EL (cell line): ENCODE measurements at places on chromosomes 3 and 15.
A peak's percentile ranks its signal among the peaks of the same experiment; 100 is the strongest.

- no peak for DNase-seq
These were observed 78.4 kb downstream of the SPSB4 start for GRCh38 chr3:141129541-141130011.

- no peak for DNase-seq
These were observed 2.7 kb downstream of the FBN1 start for GRCh38 chr15:48642795-48643194.

- no peak for DNase-seq
These were observed 2.7 kb upstream of the AMOTL2 start for GRCh38 chr3:134376786-134377426.

DNA sequence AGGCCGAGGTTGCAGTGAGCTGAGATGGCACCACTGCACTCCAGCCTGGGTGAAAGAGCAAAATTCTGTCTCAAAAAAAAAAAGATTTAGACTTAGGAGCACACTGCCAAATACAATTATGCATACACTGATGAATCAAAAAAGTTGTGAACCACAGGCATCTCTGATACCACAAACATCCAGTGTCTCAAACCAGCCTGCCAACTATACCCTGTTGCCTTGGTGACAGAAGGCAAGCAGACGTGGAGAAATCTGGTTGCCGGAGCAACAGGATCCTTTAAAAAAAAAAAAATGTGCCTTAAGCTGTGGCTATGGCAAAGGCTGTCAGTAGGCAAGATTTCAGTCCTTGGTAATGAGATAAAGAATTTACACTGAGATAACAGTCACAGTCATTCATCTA, 202.3 kb downstream of the NEK10 start:
- peak; percentile 95 for DNase-seq

- DNase-seq = no peak
These were observed 15.4 kb downstream of the ALPK3 start for GRCh38 chr15:84832448-84833040.

DNA sequence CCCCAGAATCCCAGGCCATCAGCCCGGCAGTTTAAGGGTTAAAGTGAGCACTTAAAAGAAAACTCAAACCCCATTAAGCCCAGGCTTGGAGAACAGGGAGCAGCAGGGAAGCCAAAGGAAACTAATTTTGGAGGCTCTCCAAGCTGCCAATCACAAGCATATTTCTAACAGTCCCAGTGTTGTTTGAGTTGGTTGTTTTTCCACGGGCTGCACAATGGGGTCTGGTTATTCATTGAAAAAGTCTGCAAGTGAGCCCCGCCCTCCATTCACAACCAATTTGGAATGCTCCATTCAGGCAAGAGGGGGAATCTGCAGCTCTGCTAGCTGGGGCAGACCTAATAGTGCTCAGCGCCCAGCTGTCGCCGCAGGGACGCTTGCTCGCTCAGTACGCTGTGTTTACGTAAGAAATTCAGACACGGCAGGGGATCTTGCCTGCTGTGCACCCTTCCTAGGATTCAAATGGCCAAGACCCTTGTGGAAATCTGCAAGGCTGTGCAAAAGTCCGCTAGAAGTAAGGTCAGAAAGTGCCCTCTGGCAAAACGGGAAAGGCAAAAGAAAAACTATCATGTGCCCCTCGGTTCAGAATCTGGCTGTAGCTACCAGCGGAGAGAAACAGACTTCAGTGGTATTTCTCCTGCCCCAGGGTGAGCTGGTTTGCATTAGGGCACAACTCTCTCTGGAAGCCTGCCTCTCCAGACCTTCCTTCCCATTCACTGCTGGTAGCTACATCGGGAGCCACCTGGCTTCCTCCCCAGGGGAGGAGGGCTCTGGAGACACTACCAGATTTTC, 11.0 kb downstream of the ETV5 start:
- DNase-seq = peak; percentile 72

DNA sequence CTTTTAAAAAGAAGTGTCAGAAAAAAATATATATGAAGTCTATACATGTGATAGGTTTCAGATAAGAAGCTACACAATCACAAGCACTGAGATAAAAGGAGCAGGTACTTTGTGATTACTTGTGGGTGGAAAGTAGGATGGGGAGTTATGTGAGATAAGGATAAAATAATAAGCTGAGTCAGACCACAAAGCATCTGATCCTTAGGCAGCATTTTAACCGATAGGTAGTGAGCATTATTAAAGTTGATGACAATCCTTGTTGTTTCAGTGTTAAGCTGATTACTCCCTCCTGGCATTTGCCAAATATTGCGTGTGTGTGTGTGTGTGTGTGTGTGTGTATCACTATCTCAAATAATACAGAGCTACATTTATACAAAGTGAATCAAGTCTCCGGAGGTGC, 483.1 kb downstream of the NAALADL2 start:
- DNase-seq = peak; percentile 3

- DNase-seq = peak; percentile 19
These were observed 72.9 kb downstream of the CD200 start for GRCh38 chr3:112405845-112406244.

DNA sequence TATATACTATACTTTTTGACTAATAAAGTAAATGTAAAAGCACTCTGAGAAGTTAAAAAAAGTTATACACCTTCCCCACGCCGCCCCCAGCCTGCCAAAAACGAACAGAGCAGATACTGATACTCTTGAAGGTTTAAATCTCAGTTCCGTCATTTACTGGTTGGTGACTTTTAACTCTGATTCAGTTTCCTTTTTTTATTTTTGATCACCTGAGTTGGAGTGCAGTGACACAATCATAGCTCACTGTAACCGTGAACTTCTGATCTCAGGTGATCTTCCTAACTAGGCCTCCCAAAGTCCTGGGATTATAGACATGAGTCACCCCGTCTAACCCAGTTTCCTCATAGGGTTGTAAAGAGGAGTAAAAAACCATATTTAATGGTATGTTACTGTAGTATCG, 3.3 kb upstream of the TIPIN start:
- DNase-seq = no peak

GRCh38 chr3:37963016-37963415, 27.6 kb upstream of the VILL start:
- DNase-seq = peak; percentile 20

GRCh38 chr3:58657571-58658141, 8.9 kb downstream of the FAM3D start:
- no peak for DNase-seq

DNA sequence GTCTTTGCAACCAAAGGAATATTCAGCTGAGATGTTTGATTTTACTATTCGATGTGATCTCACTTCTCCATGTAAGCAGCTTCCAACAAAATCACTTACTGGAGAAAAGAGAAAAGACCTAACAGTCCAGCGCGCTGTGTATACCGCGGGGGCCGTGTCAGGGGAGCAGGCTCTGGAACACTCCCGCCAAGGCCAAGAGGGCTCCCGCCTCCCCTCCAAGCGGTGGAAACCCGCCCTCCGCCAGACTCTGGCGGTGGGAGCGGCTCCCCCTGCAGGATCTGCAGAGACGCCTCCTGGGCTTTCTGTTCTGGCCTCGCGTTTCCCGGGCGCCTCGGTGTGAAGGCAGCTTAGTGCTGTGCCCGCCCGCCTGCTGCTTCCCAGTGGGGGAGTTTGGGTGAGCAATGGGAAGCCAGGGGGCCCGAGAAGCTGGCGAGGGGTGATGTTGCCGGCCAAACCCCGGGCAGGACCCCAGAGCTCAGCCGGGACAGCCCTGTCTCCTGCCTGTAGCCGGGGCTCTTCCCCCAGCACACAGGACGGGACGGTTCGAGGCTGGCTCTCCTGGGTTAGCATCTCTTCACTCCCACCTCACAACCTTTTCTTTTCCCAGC, 36.3 kb downstream of the CHST14 start:
- DNase-seq = peak; percentile 79

GRCh38 chr15:40743921-40744814, 10.9 kb downstream of the RMDN3 start:
- DNase-seq = peak; percentile 84

DNA sequence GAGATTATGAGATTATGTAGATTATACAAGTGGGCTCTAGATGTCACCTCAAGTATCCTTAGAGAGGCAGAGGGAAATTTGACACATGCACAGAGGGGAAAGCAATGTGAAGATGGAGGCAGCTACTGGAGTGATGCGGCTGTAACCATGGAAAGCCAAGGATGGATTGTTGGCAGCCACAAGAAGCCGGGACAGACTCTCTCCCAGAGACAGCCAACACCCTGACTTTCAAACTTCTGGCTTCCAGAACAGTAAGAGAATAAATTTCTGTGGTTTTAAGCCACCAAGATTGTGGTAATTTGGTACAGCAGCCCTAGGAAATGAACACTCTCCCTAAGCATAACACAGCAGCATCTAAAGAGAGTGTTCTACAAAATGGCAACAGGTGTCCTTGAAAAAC, 34.4 kb upstream of the PRICKLE2 start:
- DNase-seq = no peak

DNA sequence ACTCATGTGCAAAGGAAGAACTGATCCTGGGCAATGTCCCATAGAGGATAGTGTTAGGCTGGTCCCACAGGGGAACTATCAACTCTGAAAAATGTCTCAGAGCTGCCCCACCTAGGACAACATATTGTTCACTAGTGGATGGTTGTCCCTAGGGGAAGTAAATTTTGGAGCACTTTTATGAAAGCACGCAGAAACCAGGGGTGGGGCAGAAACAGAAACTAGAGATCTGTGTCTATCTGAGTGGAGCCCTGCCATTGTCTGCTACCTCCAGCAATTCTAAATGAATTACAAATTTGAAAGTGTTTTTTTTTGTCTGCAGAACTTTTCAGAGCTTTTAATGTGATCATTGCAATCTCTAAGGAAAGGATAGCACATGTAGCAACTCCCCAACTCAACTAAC, 357.1 kb upstream of the PROK2 start:
- DNase-seq = no peak

- no peak for DNase-seq
These were observed 546.4 kb upstream of the ZNF385D start for GRCh38 chr3:22297436-22297835.

DNA sequence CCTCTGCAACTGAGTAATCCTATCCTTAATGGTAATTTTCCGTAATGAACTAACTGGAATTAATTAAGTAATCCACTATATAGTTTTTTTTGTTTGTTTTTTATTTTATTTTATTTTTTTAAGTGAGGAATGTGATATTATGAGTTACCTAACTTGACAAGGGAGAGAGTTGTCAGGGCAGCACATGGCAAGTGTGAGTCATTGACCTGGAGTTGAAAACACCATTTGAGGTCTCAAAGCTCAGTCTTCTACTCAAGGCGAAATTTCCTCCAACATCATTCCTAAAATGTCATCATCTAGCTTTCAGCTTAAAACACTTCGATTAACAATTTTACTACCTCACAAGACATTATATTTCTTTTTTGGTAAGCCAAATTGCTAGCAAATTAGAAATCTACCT, 87.8 kb downstream of the NECTIN3 start:
- DNase-seq = peak; percentile 20

- peak; percentile 81 for DNase-seq
These were observed 12.3 kb upstream of the PGPEP1L start for GRCh38 chr15:99019558-99020540.

DNA sequence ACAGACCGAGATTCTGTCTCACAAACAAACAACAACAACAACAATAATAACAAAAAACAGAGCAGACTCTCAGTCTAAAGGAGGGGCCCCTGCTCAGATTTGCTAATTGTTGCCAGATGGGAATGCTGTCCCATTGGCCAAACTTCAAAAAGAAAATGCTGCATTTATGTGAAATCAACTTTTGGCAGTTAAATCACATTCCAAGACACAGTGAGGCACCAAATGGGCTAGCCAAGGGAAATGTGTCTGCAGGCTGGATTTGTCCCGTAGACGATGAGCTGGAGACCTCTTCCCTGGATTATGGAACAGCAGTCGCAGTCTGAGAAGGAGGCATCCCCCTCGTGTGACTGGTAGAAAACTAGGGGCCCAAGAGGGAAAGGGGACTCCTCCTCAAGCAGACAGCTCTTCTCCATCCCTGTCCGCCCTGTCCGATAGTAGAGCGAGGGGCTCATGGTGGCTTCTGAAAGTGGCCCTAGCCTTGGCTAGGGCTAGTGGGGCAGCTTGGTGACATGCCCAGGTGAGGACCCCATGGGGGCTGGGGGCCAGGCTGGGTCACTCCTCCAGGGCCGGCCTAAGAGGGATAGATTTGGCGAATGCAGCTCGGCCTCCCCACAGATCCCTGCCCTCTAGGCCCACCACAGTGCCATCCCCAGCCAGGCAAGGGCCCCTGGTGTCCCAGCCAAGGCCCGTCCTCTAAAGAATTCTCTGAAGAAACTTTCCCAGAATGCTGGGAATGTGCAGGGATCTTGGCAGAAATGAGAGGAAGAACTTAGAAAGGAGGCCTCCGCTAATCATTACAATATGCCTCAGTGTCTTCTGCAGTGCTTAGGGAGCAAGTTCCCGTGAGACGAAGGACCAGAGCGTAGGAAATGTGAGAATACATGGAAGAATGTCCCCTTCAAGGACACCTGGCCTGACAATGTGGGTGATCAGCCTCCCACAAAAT, 2.0 kb downstream of the SLC22A14 start:
- peak; percentile 50 for DNase-seq

GRCh38 chr3:112482675-112483074, 16.6 kb downstream of the BTLA start:
- DNase-seq = no peak

DNA sequence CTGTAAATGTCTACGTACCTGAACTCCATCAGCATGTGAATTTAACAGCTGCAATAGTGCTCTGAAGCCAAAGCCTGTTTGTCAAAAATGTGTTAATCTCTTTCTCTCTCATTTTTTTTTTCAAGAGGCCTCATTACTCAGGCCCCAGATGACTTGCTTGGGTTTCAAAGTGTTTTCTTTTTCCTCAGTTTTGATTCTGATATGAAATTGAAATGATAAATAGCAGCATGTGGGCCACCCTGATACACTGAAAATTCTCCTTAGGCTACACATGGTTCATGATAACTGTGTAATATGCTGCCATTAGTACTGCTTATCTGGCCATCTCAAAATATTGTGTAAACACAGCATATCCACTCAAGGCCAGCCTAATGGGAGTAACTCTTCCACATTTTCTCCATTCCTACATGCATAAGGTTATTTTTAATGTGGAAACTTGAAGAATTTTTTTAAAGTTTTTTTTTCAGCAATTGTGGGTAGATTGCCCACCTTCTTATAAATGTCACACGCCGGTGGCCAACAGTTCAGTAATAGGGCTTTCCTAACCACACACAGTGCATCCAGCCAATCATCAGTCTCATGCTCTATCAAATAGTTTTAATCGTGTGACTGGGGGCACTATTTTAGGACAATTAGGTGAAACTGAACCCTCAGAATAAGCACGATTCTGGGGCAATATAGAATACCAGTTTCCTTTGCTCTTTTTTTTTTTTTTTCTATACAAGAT, 13.1 kb upstream of the DENND4A start:
- DNase-seq = no peak

GRCh38 chr15:39456582-39457330, 124.1 kb upstream of the THBS1 start:
- no peak for DNase-seq

GRCh38 chr15:62739082-62739481, 303.5 kb upstream of the TPM1 start:
- peak; percentile 88 for DNase-seq

DNA sequence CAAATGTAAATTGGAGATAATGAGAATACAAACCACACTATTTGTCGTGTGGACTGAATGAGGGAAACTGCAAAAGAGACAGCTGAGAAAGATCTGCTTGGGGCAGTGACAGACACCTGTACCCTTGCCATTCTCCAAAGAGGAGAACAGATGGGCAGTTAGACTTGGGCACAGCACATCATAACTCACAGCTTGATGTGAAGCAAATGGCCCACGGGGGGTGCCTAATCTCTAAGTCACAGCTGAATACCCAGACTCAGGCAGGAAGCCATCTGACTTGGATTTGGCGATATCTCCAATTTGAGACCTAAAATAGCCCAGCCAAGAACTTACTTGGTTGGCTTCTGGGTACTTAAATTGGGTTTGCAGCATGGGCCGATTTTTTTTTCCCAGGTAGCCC, 10.0 kb upstream of the SLC6A11 start:
- DNase-seq = no peak
